ENCODE measurements at places on chromosomes 2 and 18.

GRCh38 chr2:63121055-63121834 is 70.6 kb downstream of the OTX1 start:
- no peak for DNase-seq

- DNase-seq = peak; percentile 39
These were observed 89.0 kb upstream of the PNPT1 start for GRCh38 chr2:55782528-55783173.

GRCh38 chr18:28801876-28802275 is 624.9 kb upstream of the CDH2 start:
- peak; percentile 4 for DNase-seq

GRCh38 chr2:190182071-190182524 is 119.6 kb upstream of the MSTN start:
- DNase-seq = no peak

DNA sequence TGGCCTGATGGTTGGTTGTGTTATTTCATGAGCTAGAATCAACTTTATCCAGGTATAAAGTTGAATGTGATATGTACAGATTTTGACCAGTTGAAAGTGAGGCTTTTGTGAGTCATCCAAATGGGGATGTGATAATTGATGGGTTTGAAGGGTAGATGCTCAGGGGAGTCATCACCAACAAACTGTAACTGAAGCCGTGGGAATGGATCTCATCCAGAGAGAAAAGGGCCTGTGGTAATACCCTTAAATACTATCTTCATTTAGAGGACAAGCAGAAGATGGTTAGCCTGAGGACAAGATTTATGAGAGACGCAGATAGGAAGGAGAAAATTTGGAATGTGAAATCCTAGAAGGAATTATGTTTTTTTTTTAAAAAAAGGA is 90.5 kb upstream of the MYO3B start:
- DNase-seq = no peak

- DNase-seq = peak; percentile 69
These were observed 1.1 kb downstream of the ITGAV start for GRCh38 chr2:186590759-186591505.

DNA sequence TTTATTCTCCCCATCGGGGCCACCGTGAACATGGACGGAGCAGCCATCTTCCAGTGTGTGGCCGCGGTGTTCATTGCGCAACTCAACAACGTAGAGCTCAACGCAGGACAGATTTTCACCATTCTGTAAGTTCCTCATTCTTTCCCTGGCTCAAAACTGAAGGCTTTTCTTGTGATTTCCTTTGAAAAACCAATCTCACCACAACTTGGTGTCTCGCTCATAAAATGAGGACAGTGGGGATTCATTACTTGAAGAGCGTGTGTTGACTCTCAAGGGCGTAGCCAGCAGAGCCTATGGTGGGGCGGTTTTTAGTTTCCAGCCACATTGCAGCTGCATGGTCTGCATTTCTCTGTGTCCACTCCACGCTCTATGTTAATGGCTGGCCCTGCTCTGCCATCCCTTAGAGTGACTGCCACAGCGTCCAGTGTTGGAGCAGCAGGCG is 29.0 kb downstream of the SLC1A4 start:
- no peak for DNase-seq

GRCh38 chr2:206531996-206532543 is 88.7 kb downstream of the ADAM23 start:
- DNase-seq = no peak

DNA sequence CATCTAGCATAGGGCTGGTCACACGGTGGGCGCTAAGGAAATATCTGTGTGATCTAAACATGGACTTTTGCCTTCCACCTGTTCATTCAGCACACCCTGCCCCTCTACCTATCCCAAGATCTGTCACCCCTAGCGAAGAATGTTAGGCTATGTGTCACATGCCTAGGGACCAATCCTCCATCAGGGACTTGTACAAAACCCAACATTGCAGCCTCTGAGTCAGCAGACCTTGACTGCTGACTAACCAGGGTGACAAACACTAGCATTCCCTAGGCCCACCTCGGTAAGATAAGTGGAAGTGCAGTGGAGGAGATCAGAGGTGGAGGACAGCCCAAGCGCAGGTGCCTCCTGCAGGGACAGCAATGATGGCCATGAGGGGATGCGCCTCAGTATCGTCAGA is 99.2 kb downstream of the SOX11 start:
- peak; percentile 92 for DNase-seq

DNA sequence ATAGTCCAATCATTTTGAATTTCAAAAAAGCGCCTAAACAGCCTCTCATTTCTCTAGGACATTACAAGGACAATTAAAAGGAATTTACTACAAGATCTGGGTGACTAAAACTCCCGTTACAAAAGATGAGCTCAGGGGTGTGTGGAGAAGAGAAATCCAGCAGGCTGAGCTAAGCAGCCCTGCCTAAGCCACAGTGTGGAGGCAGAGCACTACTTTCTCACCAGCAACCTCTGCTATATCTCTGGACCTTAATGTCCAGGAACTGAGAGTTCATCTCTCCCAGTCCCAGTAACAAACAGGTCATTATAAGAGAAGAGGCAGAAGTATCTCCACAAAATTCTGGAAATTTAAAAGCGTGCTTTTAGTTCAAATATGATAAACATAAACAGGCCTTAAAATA is 18.9 kb upstream of the ANKRD62 start:
- no peak for DNase-seq

DNA sequence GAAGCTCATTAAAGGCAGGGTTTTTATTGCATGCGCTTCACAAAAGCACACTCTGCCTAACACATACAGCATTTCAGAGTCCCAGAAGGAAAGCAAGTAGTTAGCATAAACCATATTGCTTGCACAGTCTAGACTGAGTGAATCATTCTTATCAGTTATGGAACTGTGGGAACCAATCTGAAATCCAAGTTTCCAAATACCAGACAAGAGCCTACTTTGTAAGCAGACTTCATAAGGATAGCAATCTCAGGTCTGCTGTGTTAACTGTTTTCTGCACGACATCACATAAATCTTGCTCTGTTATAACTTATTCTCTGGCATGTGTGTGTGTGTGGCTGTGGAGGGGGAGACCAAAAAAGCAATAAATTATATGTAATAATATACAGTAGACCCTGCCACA is 608.1 kb upstream of the REG3G start:
- DNase-seq = no peak

- peak; percentile 79 for DNase-seq
These were observed 88.5 kb downstream of the ARMC9 start for GRCh38 chr2:231286964-231287363.

DNA sequence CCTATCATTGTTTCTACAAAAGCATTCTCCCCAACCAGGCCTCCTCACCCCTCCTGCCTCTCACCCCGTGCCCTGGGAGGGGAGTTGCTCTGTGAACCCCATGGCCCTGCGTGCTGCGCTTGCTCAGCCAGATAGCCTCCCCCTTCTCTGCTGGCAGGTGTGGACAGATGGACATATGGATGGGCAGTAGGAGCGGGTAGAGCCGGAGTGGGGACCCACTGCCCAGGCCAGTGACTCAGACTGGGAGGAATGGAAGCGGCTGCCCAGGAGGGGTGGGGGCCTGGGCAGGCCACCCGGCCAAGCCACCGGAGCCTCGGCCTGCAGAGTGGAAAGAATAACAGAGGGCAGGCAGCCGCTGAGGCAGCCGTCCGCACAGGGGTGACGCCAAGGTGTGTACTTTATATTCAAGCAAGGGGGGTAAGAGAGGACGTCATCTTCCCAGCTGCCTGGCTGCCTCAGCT is 8.7 kb downstream of the CYP26B1 start:
- peak; percentile 66 for DNase-seq

DNA sequence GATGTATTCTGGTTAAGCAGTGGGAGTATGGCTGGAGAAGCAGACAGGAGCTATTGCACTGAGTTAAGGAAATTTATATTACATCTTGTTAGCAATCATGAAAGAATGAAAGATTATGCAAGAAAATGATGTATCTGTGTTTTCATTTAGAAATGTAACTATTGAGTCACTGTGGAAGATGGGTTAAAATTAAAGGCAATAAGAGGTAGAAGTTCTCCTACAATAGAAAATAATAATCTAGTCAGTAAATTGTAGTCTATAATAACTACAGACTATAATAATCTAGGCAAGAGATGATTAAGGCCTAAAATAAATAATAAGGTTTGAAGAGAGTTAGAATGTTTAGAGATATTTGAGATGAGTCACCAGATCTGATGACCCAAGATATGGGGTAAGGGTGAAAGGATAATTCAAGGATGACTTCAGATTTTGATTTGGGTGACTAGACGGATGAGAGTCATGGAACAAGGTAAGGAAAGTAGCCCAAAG is 371.9 kb upstream of the KCNH7 start:
- DNase-seq = peak; percentile 76

- no peak for DNase-seq
These were observed 7.5 kb downstream of the MYO1B start for GRCh38 chr2:191252699-191253098.

GRCh38 chr18:58097121-58097906 is 53.3 kb downstream of the NEDD4L start:
- DNase-seq = no peak

GRCh38 chr18:68568364-68569155 is 146.3 kb downstream of the TMX3 start:
- DNase-seq = no peak

GRCh38 chr18:54829856-54830255 is 1.6 kb downstream of the RAB27B start:
- no peak for DNase-seq

GRCh38 chr2:240343548-240343947 is 91.9 kb upstream of the GPC1 start:
- DNase-seq = no peak
